ENCODE measurements at places on chromosomes 4 and X. TPM values are rescaled to one million over a fixed set of nuclear protein-coding genes. Genes with fewer than 3 reads are reported as not detected.

- no peak for DNase-seq
Measured at GRCh38 chr4:184968366-184968765, 49.9 kb upstream of the HELT start.

The ADH1B gene
- total RNA-seq, result 0.08 TPM

The MID1 gene
- total RNA-seq, result 13.5 TPM

The ALG13 gene
- 29.3 TPM for total RNA-seq

The GAGE12H gene
- total RNA-seq, result not detected

The PHKA1 gene
- 6.4 TPM for total RNA-seq

The LRIT3 gene
- 0.08 TPM for total RNA-seq

GRCh38 chrX:122666601-122667000 lies 517.5 kb upstream of the GRIA3 start:
- no peak for DNase-seq

The NEIL3 gene
- 2.1 TPM for total RNA-seq

DNA sequence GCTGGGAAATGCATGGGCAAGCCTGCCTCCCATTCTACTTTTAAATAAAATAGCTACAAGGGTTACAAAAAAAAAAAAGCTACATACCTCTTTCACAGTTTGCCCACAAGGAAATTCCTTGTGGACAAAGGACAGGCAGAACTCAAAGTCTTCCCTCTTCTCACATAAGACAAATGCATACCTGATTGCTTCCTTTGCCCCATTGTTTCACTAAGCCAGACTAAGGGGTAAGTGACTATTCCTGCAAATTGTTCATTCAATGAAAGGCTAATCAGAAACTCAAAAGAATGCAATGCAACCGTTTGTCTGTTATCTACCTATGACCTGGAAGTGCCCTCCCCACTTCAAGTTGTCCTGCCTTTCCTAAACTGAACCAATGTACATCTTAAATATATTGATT lies 780.6 kb downstream of the FAM133A start:
- no peak for DNase-seq

The RAI2 gene
- 3.2 TPM for total RNA-seq

DNA sequence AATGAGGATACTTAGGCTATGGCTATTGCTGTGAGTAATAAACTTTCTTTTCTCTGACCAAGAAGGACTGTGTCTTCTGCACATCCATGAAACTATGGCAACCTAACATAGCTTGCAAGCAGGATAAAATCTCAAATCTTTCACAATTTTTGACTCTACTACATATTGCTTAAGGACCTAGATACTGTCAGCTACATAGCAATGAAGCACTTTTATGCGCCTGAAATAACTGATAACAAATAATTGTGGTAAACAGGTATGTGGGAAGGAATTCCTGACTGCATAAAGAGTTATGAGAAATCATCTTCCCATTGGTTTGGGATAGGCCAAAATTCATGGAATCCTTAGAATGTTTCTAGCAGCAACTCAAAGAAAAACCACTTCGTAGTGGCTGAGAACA lies 41.2 kb upstream of the PDGFC start:
- DNase-seq, result no peak

DNA sequence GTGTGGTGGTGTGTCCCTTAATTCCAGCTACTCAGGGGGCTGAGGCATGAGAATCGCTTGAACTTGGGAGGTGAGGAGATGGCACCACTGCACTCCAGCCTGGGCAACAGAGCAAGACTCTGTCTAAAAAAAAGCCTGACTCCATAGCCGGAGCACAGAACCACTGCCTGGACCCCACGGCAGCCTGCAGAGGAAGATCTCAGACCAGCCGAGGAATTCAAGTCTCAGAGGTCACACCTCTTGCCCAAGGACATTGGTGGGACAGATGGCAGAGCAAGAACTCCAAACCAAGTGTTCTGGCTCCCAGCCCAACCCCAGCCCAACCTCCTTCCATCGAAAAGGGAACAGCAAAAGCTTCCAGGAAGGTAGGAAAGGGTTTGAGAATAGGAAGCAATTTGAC lies 70.8 kb downstream of the SMIM20 start:
- no peak for DNase-seq

- DNase-seq, result no peak
Measured at GRCh38 chr4:147580396-147580795, 36.8 kb upstream of the TMEM184C start.

- DNase-seq, result no peak
Measured at GRCh38 chr4:179372242-179372641, 1930.0 kb upstream of the AGA start.

The WDR17 gene
- 3.7 TPM for total RNA-seq

- no peak for DNase-seq
Measured at GRCh38 chr4:7366180-7366945, 68.4 kb downstream of the PSAPL1 start.

The IL9R gene
- total RNA-seq, result 0.27 TPM

The MTMR8 gene
- total RNA-seq, result 1.7 TPM

The SLIT2 gene
- total RNA-seq, result 4.0 TPM

All from kidney epithelial cell (primary cell).